NCI-H526 (cell line): ENCODE measurements at places on chromosomes 11 and 22.
A peak's percentile ranks its signal among the peaks of the same experiment; 100 is the strongest.

DNA sequence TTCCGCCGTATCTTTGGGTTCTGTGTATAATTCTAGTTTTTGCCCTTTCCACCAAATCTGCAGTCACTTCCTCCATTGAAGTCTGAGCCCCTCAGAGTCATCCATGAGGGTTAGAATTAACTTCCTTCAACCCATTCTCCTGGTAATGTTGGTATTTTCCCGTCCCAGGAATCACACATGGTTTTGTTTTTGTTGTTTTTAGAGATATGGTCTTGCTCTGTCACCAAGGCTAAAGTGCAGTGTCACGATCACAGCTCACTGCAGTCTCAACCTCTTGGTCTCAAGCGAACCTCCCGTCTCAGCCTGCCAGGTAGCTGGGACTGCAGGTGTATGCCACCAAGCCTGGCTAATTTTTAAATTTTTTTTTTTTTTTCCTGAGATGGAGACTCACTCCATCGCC is 18.7 kb downstream of the ZBED4 start:
- DNase-seq = no peak

DNA sequence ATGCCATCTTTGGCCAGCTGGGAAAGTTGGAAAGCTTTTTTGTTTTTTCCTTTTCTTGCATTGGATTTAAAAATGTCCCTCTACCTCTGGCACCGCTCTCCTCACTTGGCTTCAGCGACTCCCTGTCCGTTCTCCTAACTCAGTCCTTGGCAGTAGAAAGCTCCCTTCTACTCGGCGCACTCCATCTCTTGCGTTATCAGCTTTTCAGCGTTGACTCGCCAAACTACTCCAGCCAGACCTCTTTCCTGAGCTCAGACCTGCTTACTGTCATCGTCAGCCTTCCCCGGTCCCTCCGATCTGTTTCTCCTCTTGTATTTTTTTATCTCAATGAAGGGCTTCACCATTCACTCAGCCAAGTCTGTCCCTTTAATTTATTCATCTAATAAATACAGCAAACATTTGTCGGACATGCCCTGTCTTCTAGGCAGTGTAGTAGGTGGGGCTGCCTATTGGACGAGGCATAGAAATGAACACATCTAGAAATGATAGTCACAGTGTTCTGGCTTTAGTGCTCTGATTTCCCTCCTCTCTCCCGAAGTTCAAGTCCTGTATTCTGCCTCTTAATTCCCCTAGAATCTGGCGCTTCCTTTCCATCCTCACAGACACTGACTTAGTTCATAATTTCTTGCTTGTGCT is 839 bp downstream of the CEP164 start:
- DNase-seq = peak; percentile 82

- no peak for DNase-seq
Observed at GRCh38 chr11:67433536-67434394, 3.7 kb downstream of the PTPRCAP start.

- no peak for DNase-seq
Observed at GRCh38 chr11:17561111-17561415, 14.0 kb downstream of the OTOG start.

DNA sequence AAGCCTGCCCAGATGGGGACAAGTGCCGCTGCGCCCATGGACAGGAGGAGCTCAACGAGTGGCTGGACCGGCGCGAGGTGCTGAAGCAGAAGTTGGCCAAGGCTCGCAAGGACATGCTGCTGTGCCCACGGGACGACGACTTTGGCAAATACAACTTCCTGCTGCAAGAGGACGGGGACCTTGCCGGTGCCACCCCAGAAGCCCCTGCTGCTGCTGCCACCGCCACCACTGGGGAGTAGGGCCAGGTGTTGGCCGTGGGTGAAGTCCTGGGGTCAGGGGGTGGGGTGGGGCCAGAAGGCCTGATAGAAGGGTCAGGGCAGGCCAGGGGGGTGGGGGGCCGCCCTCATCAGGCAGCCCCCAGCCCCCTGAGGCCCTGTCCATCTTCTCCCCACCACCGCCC is 24.6 kb upstream of the TEF start:
- DNase-seq = no peak

- no peak for DNase-seq
Observed at GRCh38 chr11:68956142-68956541, 24.6 kb downstream of the MRGPRD start.
